ENCODE measurements at places on chromosomes 4 and X. TPM values are rescaled to one million over a fixed set of nuclear protein-coding genes. Genes with fewer than 3 reads are reported as not detected.

- DNase-seq: no peak
Observed at GRCh38 chr4:25377572-25378436, 741 bp downstream of the ANAPC4 start.

DNA sequence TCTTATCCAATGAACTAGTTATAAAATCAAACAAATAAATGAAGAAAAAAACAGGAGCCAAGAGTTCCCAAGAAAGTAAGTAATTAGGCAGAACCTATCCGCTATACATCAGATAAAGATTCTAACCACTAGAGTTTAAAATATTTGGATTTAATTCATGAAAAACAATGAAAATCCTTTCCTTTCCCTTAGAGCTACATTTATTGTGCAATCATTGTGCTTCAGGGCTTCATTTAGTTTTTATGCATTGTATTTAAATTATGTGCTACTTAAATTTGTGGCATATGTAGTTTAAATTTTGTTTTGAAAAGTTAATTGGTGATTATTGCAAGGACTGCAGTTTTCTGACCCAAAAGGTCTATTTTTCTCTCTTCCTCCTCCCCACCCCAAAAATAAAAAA, 17.9 kb downstream of the GNRHR start:
- DNase-seq: no peak

MND1 gene
- total RNA-seq: 0.62 TPM

HTR2C gene
- total RNA-seq: not detected

DNA sequence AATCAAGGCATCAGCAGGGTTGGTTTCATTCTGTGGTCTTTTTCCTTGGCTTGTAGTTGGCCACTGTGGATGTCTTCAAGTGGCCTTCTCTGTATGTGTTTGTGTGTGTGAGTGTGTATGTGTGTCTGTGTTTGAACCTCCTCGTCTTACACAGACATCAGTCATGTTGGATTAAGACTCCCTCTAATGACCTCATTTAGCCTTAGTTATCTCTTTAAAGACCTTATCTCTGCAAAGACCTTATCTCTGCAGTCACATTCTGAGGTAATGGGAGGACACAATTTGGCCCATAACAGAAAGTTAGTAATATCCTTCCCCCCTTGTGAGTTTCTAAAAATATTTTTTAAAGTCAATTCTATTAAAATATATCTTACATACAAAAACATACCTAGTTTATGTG, 126.7 kb downstream of the EMCN start:
- no peak for DNase-seq

FAM9C gene
- not detected for total RNA-seq

GRCh38 chrX:12494400-12495138, 296.6 kb upstream of the PRPS2 start:
- no peak for DNase-seq

UXT gene
- total RNA-seq: 89.6 TPM

DNA sequence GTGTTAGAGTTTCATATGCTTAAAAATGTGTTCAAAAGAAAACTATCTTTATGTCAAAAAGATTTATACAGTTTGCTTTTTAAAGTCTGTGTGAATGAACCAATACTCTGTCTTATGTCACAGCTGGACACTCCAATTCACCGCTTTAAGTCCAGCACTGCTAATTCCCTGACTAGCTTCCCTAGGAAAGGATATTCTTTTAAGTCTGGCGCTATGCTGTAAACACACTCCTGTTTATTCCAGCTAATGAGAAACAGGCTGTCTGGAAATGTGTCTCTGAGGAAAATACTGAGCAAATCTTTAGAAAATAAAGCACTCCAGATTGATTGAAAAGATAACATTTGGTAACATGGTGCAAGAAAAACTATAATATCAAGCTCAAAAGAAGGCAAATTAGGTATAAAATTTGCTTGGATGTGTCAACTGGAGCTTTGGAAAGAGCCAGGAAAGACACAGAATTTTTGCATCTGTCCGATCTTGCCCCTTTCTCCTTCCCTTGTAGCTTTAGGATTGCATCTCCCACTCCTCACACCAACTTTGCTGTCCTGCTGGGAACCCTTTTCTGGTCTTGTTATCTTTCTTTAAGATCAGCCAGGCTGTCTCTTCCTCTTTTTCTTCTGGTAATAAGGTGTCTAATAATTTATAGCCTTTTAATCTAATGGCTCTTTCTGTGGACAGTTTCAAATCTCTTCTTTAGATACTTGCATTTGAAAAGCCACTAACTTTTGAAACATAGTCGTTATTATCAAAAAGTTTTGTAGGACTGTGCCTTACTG, 40.9 kb upstream of the VEGFC start:
- no peak for DNase-seq

DNA sequence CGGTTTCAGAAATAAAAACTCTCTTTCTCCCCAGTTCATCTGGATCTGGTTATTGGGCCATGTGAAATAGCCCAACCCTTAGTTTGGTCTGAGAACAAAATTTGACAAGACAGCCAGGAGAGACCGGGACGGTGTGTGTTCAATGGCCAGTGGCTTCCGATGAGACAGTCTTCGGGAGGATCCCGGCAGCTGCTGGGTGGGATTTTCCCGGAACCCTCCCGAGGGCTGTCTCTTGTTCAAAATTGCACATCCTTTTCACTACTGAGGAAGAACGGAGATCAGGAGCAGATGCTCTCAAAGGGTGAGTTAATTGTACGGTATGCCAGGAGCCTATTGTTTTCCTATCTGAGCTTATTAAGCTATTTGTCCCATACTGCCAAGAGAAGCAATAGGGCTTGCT, 166.5 kb downstream of the PRR32 start:
- DNase-seq: no peak

GAGE12H gene
- not detected for total RNA-seq

- no peak for DNase-seq
Observed at GRCh38 chr4:66590488-66591215, 920.4 kb upstream of the EPHA5 start.

DNA sequence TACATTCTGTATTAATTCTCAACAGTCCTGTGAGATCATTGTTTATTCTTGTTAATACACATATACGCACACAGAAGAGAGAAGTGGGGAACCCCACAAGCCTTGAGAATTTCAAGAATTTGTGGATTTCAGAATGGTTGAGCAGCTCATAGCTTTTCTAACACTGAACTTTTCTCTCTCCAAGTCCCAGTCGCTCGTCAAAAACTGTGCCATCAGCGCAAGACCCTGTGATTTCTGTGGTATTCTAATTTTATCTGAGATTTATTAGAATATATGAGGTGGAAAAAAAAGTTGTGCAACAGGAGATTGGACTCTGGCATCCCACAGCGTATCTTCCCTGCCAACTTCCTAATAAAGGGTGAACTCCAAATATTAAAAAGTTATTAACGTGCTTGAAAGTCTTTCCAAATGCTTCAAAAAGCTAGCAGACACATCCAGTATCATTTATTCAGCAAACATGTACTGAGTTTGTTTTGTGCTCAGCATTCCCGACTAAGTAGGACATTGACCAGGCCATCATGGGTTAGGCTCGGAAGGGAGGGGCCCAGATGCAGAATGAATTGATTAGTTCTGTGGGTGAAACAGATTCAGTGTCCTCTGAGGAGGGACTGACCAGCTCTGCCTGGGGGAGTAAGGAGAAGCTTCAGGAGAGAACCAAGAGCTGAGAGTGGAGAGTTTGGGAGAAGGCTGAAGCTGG, 165.6 kb downstream of the CBR4 start:
- no peak for DNase-seq

FGFBP2 gene
- total RNA-seq: 18.5 TPM

GRCh38 chr4:113435893-113436292, 325.6 kb downstream of the CAMK2D start:
- DNase-seq: peak; percentile 72

DNA sequence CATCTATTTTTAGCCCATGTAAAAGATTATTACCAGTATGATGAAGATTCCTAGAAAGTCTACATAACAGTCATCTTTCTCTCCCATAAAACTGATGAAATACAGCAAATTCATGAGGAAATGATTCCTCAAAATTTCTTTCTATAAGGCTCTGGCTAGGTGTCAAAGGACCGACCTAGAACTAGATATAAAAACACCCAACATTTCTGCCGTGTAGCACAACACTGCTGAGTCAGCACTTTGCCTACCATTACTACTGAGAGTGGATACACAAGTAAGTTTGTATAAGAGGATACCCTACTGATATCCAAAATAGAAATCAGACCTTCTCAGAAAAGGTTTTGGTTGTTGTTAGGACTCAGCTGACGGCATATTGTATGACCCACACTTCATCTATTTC, 24.7 kb downstream of the TMEM47 start:
- DNase-seq: no peak

All from left cardiac atrium (tissue), 4 donors.